ENCODE measurements at places on chromosomes 7 and 10. TPM values are rescaled to one million over a fixed set of nuclear protein-coding genes. Genes with fewer than 3 reads are reported as not detected.

DNA sequence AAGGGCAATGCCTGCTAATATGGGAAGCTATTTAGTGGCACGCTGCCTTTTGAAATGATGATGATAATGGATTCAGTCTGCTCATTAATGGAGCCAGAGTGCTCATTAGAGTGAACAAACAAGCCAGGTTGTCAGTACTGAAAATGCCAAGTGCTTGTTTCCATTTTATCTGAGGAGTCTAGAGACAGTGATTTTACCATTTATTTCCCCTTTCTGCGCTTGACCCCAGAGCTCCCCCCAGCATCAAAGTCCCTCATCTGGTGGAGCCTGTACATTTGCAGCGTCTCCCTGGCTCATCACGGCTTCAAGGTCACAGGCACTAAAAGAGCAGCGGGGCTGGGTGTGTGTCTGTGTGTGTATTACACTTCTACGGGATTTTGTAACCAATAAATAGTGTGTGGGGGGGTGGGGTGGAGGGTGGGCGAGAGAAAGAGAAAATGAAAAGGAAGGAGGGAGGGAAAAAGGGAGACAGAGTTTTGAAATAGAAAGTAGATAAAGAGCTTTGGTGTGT, 553.8 kb downstream of the TFEC start:
- peak; percentile 21 for DNase-seq

GRCh38 chr7:66258409-66258808, 53.3 kb downstream of the TPST1 start:
- peak; percentile 64 for DNase-seq

DNA sequence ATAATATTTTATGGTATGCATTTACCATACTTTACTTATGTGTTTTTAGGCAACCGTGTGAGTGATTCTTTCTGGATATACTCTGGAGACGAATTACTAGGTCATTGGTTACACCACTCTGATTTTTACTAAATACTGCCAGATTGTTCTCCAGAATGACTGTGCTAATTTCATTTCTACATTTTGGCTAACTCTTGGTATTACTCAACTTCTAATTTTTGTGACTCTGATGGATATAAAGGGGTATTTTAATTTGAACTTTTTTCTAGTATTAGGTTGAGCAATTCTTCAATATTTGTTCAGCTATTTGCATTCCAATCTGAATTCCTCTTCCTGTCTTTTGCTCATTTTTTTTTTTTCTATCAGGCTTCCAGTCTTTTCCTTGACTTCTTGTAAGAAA, 223.6 kb downstream of the MDFIC start:
- DNase-seq = no peak

DNA sequence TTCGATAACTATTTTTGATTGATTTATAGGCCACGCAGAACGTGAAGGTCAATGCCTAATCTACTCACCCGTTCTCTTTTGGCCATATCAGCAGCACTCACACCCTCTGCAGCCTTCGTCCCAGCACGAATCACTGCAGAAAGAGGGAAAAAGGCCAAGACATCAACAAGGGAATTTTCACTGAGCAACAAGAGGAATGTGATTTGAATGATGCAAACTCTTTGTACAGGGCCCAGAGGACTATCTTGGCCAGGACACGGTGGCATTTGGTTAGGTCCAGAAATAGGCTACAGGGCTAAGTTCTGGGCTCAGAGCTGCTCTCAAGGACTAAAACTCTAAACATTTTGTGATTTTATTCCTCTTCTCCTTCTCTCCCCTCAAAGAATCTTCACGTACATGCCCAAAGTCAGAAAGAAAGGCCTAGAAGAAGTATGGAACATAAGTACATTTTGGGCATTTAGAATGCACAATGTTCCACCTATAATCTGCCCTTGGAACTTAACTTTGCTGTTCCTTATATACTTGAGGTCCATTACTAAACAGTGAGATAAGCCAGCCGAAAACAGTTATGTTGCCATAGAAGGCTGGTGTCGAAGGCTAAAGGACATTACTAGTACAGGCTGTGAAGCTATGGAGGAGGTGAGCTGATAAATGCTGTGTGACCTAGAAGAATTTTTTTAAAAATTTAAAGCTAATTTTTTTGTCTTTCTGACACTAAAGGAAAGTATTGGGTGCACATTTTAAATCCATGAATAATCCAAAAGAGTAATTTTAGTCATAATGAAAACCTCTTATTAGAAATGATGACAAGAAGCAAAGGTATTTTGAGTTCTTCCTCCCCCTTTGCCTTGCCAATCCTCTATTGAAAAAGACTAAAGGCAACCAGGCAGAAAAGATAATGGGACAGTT, 20.0 kb downstream of the RBM28 start:
- no peak for DNase-seq

DNA sequence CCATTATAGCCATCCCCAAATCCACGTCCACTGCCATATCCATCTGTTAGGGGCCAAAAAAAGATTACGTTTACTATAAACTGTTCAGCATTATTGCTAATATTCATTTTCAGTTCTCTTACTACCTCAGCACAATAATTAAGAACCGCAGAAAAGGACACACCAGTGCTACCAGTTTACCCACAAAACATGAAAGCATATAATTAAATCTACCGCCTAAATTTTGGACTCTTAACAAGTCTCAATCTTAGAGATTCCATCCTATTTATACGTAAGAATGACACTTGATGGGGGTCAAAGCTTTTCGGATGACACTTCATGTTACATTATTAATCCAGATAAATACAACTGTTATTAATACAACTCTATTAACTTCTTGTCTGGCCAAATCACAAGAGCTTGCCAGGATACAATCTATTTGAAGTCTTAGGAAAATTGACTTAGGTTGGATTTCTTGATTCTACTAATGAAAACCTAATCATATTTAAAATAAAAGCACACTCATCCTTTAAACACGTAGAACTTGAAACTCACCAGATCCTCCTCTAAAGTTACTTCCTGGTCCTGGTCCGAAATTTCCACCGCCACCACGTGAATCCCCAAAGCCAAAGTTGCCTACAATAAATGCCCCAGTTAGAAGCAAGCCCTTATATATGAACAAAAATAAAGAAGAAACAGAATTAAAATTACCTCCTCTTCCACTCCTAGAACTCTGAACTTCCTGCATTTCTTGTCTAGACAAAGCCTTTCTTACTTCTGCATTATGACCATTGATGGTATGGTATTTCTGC, 4.5 kb downstream of the HNRNPA2B1 start:
- DNase-seq = no peak

GRCh38 chr10:92719991-92720830, 30.5 kb downstream of the HHEX start:
- DNase-seq = no peak

GRCh38 chr7:92849322-92849721, 12.9 kb upstream of the CDK6 start:
- no peak for DNase-seq

DNA sequence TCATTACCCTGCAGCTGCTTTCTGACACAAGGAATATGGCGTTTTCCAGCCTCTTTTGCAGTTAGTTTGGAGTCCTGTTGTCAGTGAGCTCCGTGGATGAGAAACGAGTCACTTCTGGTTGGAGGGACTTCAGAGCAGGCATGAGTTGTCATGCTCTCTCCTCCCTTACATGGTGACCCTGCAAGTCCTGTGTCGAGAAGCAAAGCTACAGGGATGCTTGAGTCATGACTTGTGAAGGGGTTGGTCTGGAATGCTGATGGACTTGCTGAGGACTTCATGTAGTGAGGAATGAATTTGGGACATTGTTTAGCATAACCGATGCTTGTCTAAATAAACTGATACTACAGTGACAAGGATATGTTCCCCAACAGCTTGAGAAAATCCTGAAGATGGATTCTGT, 108.8 kb downstream of the ADCYAP1R1 start:
- DNase-seq = no peak

DNA sequence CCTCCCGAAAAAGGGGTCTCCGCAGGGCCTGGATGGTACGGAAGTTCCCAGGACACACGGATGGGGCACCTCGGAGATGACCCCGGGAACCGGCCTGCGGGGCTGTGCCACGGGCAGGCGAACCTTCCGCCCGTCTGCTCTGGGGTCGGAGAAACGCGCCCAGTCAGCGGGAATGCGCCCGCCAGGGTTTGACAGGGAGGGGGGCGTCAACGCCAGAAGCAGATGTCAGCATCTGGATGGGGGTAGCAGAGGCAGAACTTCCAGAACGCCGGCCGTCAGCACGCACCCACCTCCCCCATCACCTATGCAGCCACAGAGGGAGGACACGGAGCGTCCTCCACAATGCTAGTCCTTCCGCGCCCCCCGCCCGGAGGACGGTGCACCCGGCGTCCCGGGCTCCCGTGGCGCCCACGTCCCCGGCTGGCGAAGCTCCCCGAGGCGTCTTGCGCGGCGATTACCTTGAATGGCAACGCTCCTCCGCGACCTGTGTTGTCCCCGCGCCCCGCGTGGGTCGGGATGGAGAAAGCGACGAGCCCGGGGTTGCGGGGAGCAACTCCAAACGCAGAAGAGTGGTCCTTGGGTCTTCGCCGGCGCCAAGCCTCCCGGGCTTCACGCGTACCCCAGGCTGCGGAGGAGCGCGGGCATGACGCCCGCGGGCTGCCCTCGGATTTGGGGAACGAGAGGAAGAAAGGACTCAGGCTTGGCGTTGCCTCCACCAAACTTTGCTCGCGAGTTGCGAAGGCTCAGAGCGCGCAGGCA, 561 bp downstream of the FGFR2 start:
- peak; percentile 51 for DNase-seq

DNA sequence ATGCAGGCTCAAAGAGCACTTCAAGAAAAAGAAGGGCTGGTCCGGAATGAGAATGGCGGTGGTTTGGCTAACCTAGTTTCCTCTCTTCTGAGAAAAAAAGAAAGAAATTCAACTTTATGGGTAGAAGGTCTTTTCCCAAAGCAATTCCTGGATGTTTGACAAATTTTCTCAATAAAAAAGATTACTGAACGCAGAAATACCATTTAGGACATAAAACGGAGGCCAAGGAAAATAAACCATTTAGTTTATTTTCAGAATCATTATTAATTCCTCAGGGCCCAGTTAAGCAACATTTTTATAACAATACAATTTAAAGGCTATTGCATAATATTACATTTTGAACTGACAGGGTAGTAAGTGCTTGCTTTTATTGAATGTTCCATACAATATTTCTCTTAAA, 284.6 kb upstream of the ANKRD30A start:
- no peak for DNase-seq

OPN1SW gene
- total RNA-seq = not detected

PFKFB3 gene
- total RNA-seq = 26.8 TPM

METTL27 gene
- 5.9 TPM for total RNA-seq

HOGA1 gene
- not detected for total RNA-seq

All from GM23338 (cell line).